ENCODE measurements at places on chromosomes 2 and 18.

DNA sequence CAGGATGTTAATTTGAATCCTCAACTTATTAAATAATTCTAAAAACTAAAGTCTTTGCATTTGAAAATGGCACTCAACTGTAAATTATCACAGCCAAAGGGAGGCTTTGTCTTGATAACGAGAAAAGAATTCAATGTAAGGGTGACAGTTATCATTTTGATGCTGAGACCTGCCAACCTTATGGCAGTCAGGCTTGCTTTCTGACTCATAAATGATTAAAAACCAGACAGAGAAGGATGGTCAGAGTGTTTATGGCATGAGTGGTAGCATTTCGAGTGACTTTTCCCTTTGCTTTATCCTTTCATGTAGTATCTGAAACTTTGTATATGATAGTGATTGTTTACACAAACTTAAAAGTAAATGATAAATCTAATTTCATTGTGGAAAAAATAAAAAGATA lies 53.9 kb upstream of the EPC2 start:
- DNase-seq: no peak

GRCh38 chr2:50535971-50536759 lies 495.8 kb downstream of the NRXN1 start:
- DNase-seq: peak; percentile 18

DNA sequence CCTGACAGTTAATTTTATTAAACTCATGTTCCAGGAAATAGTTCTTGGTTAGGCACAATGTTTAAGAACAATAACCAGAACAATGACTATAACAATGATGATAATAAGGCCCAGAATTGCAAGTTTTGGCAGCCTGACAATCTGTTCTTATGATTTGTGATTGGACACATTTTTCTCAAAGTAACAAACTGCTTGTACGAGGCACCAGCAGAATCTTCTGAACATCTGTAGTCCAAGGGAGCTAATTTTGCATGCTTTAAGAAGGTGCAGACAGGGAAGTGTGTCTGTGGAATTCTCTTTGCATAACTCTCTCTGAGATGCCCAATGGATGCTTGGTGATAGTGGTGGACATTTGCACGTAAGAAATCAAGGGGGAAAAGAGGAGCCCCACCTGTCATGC lies 709.3 kb downstream of the SLC4A3 start:
- peak; percentile 71 for DNase-seq

GRCh38 chr2:84924173-84925106 lies 19.0 kb downstream of the TMSB10 start:
- peak; percentile 84 for DNase-seq

GRCh38 chr2:29871541-29871940 lies 49.8 kb downstream of the ALK start:
- no peak for DNase-seq

DNA sequence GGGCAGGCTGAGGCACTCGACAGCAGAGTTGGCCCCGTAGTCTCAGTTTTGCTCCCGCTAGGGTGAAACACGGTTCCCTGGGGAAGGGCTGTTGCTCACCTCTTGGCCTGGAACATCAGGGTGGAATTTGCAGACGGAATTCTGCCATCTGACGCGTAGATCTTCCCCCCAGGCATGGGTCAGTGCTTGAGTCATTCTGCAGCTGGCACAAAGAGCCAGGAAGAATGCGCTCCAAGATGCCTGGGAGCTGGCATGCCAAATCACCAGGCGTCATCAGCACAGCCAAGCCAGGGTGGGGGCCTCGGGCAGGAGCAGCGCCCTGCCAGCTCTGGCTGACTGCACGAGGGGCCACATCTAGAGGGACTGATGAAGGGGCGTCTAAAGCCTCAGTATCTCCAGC lies 42.7 kb downstream of the ODC1 start:
- DNase-seq: peak; percentile 87

DNA sequence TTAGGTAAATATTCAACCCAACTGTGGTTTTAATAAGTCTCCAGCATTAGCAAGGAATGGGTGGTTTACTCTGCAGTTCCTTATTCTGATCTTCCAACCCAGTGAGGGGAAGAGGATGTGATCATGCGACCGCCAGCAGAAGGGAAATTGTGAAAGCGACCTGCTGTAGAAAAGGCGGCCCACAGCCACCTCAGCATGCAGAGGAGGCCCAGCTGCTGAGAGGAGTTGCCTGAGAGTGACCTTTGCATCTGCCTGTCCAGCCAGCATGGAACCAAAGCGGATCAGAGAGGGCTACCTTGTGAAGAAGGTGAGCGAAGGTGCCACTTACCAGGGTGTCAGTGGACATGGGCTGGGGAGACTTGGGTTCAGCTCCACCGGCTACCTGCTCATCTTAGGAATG lies at the start of gene PLEK:
TSS of gene PLEK (plus strand) at position 196 of the 400 bp plus-strand sequence. CDS start at position 266, 70 bp downstream.
- DNase-seq: no peak
